ENCODE measurements at places on chromosomes 12 and 14. TPM values are rescaled to one million over a fixed set of nuclear protein-coding genes. Genes with fewer than 3 reads are reported as not detected.

DAO gene
- total RNA-seq = not detected

NGB gene
- not detected for total RNA-seq

EIF2B1 gene
- total RNA-seq = 55.7 TPM

PPP1R12A gene
- total RNA-seq = 136 TPM

NANOG gene
- not detected for total RNA-seq

SYNE3 gene
- total RNA-seq = 19.8 TPM

OR4K1 gene
- not detected for total RNA-seq

RAD9B gene
- 0.36 TPM for total RNA-seq

MYH7 gene
- not detected for total RNA-seq

CYP46A1 gene
- under 0.01 TPM for total RNA-seq

ADAMTS20 gene
- total RNA-seq = not detected

KRT79 gene
- total RNA-seq = not detected

CD4 gene
- total RNA-seq = not detected
